ENCODE measurements at places on chromosomes 16 and 17. TPM values are rescaled to one million over a fixed set of nuclear protein-coding genes. Genes with fewer than 3 reads are reported as not detected.

The PYY gene
- total RNA-seq, result not detected

The GDPD1 gene
- total RNA-seq, result 0.90 TPM

The CDH13 gene
- total RNA-seq, result 0.01 TPM

The CALB2 gene
- 6.6 TPM for total RNA-seq

The PLXDC1 gene
- 0.81 TPM for total RNA-seq

The ABCA5 gene
- total RNA-seq, result 3.6 TPM

The ACLY gene
- total RNA-seq, result 286 TPM

The NAA60 gene
- 51.1 TPM for total RNA-seq

The SOX9 gene
- 9.8 TPM for total RNA-seq

The PRAC1 gene
- not detected for total RNA-seq

The ABCC12 gene
- not detected for total RNA-seq

The RASL10B gene
- 0.10 TPM for total RNA-seq

The CDIP1 gene
- total RNA-seq, result 10.4 TPM

The ARHGAP44 gene
- total RNA-seq, result 3.6 TPM

The CCDC92B gene
- total RNA-seq, result 0.22 TPM

The ZG16 gene
- not detected for total RNA-seq

The ASGR1 gene
- total RNA-seq, result 1.5 TPM

The FBXW10 gene
- total RNA-seq, result 0.95 TPM

The TNFRSF17 gene
- not detected for total RNA-seq

The RHBDF1 gene
- total RNA-seq, result 29.1 TPM

The ALOXE3 gene
- 5.9 TPM for total RNA-seq

The HSPB9 gene
- total RNA-seq, result not detected

The CD300E gene
- total RNA-seq, result not detected

The SCN4A gene
- 0.04 TPM for total RNA-seq

The RCVRN gene
- total RNA-seq, result not detected

The MYL4 gene
- total RNA-seq, result 0.16 TPM

The CD79B gene
- total RNA-seq, result 0.08 TPM

The CDH5 gene
- total RNA-seq, result 0.28 TPM

The CRHR1 gene
- 0.25 TPM for total RNA-seq

The ANKS3 gene
- 27.6 TPM for total RNA-seq

The ATXN2L gene
- total RNA-seq, result 153 TPM

The RASD1 gene
- 0.69 TPM for total RNA-seq

The MRTFB gene
- 15.9 TPM for total RNA-seq

The RAB34 gene
- 252 TPM for total RNA-seq

The TMEM235 gene
- total RNA-seq, result not detected

The PHOSPHO1 gene
- total RNA-seq, result 1.1 TPM

The OR1A1 gene
- not detected for total RNA-seq

The SLC22A31 gene
- 2.1 TPM for total RNA-seq

The ATAD5 gene
- total RNA-seq, result 4.3 TPM

The MPHOSPH6 gene
- total RNA-seq, result 35.0 TPM

The ZPBP2 gene
- total RNA-seq, result not detected

The KRT23 gene
- total RNA-seq, result not detected

The ABCC3 gene
- total RNA-seq, result 122 TPM
